ENCODE measurements at places on chromosomes 3 and 15. TPM values are rescaled to one million over a fixed set of nuclear protein-coding genes. Genes with fewer than 3 reads are reported as not detected.

LARP6 gene
- 3.5 TPM for total RNA-seq

DNA sequence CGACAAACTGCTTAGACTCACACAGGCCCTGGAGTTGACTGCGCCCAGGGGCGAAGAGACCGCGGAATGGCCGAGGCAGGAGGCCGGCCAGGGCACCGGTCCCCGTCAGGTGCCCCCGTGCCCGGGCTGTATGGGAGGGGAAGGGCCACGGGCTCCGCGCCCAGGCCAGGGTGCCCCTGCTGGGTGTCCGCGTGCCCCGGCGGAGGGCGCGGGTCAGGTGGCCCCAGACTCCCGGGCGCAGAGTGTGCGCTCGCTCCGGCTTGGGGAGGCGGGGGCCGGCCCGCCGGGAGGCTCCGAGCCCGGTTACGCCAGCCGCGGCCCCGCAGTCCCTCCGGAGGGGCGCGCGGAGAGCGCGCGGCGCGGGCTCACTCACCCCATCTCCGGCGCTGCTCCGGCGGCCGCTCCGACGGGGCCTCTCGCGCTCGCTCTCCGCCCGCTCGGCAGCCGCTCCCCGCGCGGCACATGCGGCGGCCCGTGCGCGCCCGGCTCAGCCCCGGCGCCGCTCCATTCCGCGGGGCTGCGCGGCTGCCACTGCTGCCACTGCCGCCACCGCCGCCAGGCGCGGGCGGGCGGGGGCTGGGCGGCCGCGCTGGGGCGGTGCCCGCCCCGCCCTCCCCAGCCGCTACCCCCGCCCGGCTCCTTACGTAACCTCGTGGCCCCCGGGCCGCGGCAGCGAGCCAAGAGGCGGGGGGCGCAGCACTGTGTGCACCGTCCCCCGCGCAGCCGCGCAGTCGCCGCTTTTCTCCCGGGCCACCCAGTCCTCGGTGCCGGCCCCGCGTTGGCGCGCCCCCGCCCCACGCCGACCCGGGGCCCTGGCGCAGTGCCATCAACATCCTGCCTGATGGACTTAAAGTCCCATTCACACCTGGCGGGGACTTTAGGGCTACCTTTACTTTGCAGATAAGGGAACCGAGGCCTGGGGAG, at the start of gene HOMER2:
TSS of gene HOMER2 (minus strand) at position 563 of the 924 bp plus-strand sequence. CDS start at position 378, 185 bp downstream.
- H3K36me3 ChIP-seq: no peaks in the 10 kb centered on the region
- H3K4me3 ChIP-seq: no peak within 1 kb of the TSS
- peaks cover 25% of the 10 kb centered on the region for H3K27me3 ChIP-seq
- DNase-seq: no peak
- H3K27ac ChIP-seq: no peak within 1 kb of the TSS
- peaks cover 17% of the 10 kb centered on the region for H3K4me1 ChIP-seq

GRCh38 chr3:152769523-152769922, 65.4 kb upstream of the P2RY1 start:
- no peaks in the 10 kb centered on the region for H3K27me3 ChIP-seq
- no peak overlapping the region for H3K27ac ChIP-seq

ARRDC4 gene
- total RNA-seq: 0.10 TPM

- H3K27me3 ChIP-seq: no peaks in the 10 kb centered on the region
- H3K27ac ChIP-seq: no peak overlapping the region
- H3K4me1 ChIP-seq: no peaks in the 10 kb centered on the region
- DNase-seq: no peak
- no peaks in the 10 kb centered on the region for H3K36me3 ChIP-seq
Observed at GRCh38 chr15:32053719-32054118, 23.4 kb downstream of the CHRNA7 start.

GOLGA6A gene
- total RNA-seq: not detected

DNA sequence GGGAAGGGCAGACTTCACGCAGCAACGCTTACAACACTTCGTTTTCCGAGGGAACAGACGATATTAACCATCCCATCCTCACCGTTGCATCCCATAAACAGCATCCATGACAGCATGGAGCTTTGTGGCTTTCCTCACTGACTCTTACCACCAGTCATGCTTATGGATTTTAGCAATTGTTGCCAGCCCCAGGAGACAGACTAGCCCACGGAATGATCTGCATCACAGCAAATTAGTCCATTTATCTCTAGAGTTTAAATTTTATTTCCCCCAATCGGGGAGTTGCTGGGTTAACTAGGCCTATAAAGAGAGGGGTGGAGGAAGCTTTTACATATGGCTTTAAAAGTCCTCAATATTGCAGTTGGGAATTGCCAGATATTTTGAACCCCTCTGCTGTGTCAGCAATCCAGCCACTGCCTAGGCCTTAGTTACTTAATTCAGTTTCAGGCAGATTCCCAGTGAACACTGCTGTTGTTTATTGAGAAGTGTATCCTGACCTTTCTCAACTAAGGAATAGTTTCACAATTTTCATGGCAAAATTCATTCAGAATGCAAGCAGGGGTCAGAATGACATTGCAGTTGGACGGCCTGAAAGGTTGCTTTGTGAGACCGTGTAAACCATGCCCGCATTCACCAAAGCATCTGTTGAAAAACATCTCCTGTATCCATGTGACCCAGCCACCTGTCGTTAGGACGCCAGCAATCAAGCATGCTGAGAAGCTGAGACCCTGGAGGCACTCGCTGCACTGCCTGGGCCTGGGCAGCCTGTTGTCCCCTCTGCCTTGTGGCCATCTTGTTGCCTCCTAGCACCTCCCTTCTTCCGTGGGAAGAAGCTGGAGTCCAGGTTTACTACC, 397.4 kb upstream of the TPM1 start:
- H3K27ac ChIP-seq: no peak overlapping the region
- peaks cover 15% of the 10 kb centered on the region for H3K4me1 ChIP-seq
- no peaks in the 10 kb centered on the region for H3K36me3 ChIP-seq
- DNase-seq: no peak
- H3K27me3 ChIP-seq: no peaks in the 10 kb centered on the region

ACKR2 gene
- 0.36 TPM for total RNA-seq

AZI2 gene
- total RNA-seq: 37.8 TPM

DNA sequence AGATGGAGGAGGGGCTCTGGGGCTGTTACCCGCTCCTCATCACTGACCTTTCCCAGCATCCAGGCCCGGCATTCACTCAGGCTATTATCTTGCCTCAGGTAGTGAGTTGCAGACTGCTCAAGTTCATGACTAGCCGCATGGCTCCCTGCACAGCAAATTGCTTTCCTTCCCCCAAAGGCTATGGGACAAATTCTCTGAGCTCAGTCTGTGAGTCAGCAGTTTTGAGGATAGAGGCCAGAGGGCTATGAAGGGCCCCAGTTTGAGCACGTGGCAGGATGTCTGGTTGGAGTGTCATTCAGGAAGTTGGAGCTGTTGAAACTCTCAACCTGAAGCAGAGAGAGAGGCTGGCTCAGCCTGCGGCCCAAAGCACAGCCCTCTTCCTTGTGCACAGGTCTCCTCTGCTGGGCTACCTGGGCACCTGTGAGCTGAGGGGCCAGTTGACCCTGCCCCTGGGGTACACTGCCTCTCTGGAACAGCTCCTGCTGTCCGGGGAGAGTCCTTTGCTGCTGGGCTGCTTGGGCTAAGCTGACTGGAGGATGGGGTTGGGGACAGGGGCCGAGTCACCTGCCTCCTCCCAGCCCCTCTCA, 7.9 kb downstream of the FAH start:
- peak; percentile 39 for DNase-seq
- peaks cover 19% of the 10 kb centered on the region for H3K4me1 ChIP-seq
- H3K27ac ChIP-seq: peak overlapping the region; percentile 69

- no peak overlapping the region for H3K27ac ChIP-seq
- H3K27me3 ChIP-seq: no peaks in the 10 kb centered on the region
- DNase-seq: no peak
Observed at GRCh38 chr15:40538976-40539375, 25.9 kb downstream of the CCDC32 start.
